H7 (cell line): ENCODE measurements at places on chromosomes 3 and 15. TPM values are rescaled to one million over a fixed set of nuclear protein-coding genes. Genes with fewer than 3 reads are reported as not detected.
A peak's percentile ranks its signal among the peaks of the same experiment; 100 is the strongest.

DNA sequence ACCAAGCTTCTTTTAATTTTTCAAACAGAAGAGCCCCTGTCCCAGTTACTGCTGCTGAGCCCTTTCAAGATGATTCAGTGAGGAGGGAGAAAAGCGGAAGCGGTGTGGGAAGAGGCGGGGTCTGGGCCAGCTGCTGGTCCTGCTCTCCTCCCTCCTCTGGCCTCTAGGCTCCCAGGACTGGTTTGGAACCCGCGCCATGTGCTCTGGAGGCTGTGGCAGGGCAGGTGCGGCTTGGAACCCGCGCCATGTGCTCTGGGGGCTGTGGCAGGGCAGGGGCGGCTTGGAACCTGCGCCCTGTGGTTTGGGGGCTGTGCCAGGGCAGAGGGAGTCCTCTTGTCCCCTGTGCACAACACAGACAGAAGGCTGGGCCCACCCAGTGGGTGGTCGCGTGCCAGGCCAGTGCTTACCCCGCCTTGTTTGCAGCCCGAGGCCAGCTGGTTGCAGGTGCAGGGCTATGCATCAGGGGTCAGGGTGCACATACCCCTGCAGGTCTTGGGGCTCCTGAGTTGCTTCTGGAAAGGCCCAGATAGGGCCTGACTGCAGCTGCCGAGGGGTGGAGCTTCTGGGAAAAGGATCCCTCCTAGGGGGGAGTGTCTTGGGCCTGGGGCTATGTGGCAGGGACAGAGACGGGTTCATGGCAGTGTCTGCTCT lies 12.2 kb downstream of the ALG1L2 start:
- DNase-seq, result peak; percentile 57

GRCh38 chr3:127720161-127720823 lies 47.5 kb downstream of the ABTB1 start:
- DNase-seq, result no peak

- DNase-seq, result no peak
Observed at GRCh38 chr3:108345492-108346205, 49.3 kb downstream of the HHLA2 start.

DNA sequence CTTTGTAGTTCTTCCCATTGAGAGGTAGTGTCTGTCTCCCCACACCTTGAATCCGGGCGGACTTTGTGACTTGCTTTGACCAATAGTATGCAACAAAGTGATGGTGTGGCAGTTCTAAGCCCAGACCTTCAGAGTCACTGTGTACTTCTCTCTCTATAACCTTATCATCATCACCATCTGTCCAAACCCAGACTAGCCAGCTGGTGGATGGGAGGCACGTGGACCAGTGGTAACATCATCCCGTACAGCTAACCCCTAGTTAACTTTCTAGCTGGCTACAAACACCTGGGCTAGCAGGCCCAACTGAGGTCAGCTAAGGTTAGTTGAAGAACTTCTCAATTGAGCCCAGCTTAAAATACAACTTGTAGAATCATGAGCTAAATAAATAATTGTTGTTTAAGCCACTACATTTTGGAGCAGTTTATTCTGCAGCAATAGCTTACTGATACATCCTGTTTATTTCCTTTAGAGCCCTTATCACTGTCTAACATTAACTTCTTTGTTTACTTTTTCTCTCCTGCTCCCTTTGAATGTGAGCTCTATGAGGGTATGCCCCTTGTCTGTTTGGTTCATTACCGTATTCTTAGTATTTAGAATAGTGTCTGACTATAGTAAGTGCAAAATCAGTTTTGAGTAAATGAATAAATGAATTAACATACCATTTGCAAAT lies 11.5 kb upstream of the CCR9 start:
- DNase-seq, result no peak

DNA sequence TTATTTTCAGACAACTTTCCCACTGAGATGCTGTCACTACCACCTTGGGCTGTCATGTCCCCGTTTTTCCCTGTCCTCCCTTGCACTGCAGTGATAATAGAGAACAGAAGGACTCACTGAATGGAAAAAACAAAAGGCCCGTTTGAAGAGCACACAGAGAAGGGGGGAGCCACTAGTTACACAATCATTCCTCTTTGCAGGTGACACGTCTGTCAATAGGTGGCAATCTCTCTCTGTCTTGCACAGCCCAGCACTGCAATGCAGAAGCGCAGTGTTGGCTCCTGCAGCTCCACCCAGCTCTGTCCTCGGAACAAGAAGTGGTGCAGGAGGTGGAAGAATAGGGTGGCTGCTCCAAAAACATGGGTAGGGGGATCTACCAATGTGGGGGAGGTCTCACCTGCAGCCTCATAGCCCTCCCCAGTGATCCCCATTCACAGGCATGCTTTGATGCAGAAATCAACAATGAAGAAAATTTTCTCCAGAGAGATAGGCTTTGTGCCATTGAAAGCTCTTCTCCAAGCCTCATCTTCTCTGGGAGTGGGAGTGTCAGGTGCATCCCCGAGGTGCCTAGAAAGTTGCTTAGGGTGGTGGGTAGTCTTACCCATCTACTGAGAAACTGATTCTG lies 31.8 kb downstream of the FSTL1 start:
- DNase-seq, result peak; percentile 47

- no peak for DNase-seq
Observed at GRCh38 chr3:143977341-143978262, 6.0 kb downstream of the DIPK2A start.

- DNase-seq, result no peak
Observed at GRCh38 chr15:88738796-88739195, 64.4 kb upstream of the ACAN start.

GRCh38 chr15:74243431-74243830 lies 7.3 kb downstream of the CCDC33 start:
- DNase-seq, result no peak

- DNase-seq, result no peak
Observed at GRCh38 chr3:100746092-100746491, 36.8 kb downstream of the TFG start.

The PYGO1 gene
- 0.24 and 0.59 TPM in 2 replicates for total RNA-seq

The CACNA2D2 gene
- total RNA-seq, result 5.5 and 5.9 TPM in 2 replicates
